ENCODE measurements at places on chromosomes 5 and 9.

- DNase-seq = no peak
Measured at GRCh38 chr9:82090046-82090445, 101.5 kb downstream of the SPATA31D1 start.

GRCh38 chr9:105329719-105330062 lies 85.2 kb downstream of the SLC44A1 start:
- no peak for DNase-seq

DNA sequence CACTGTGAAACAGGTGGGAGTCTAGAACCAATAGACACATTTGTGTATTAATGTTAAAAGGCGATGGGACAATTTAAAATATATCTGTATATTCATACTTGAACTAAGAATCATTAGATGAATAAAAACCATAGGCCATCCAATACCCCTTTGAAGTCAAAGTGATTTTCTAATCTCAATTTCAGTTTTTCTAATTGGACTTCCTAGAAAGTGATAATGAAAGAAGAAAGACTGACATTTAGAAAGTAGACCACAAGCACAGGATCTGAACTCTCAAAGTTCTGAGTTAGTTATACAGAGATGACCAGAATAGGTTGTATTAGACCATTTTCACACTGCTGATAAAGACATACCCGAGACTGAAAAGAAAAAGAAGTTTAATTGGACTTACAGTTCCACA lies 412.8 kb upstream of the PIK3R1 start:
- no peak for DNase-seq

- no peak for DNase-seq
Measured at GRCh38 chr9:18849270-18849669, 183.7 kb downstream of the SAXO1 start.

DNA sequence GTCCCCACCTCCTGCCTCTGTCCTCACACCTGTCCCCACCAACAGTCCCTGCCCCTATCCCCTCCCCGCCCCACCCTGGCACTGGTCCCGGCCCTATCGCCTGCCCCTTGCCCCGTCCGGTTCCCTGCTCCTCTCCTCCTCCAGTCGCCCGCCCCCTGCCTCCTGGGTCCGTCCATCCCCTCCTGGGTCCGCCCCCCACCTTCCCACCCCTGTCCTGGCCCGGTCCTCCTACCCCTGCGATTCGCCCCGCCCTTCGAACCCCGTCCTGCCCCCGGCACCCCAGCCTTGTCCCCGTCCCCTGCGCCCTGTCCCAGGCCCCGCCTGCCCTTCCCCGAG lies 372 bp downstream of the EDF1 start:
- no peak for DNase-seq
